ENCODE measurements at places on chromosomes 7 and 10.
A peak's percentile ranks its signal among the peaks of the same experiment; 100 is the strongest.

DNA sequence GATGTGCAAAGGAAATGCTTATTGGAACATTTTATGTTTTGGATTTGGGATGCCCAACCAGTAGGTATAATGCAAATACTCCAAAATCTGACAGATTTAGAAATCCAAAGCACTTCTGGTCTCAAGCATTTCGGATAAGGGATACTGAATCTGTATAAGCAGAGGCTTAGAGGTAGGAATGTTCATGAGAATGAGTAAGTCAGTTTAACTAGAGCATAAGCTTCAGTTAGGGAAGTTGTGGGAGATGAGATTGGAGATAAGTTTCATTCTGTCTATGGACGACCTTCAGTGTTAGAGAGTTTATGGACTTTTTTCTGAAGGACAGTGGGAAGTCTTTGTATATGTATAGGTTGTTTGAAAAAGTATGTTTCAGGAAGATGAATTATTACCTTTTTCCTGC is 10.4 kb downstream of the TAX1BP1 start:
- DNase-seq, result no peak

DNA sequence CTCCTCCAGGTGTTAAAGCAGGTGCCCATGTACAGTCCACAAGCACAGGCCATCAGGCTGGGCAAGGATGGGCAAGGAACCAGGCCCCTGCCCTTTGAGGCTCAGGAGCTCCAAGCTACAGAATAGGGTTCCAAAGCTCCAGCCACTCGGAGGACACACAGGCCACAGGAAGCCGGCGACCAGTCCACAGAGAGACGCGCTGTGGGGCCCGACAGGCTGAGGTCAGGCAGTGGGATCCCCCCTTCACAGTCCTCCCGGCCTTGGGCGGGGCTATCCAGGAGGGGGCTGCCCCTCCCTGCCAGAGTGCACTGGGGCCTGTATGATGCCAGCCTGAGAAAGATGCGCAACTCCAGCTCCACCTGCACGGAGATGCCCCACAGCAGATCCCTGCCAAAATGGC is 34.0 kb downstream of the MAD1L1 start:
- no peak for DNase-seq

DNA sequence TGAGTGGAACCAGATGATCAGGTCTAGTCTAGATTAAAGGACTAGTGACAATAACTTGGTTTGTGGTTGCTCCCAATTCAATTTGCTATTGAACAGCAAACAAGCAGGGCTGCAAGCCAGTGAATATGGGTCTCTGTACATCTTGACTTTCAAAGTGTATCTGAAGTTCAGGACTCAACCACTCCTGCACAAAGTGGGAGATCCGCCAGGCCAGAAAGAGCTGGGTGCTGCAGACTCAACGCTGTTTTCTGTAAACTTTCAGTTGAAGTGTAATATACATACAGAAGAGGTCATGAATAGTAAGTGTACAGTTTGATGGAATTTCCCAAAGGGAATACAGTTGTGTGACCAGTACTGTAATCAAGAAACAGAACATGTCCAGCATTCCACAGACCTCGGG is 416.6 kb downstream of the RPS24 start:
- no peak for DNase-seq

- DNase-seq, result no peak
Observed at GRCh38 chr10:111525696-111526095, 448.9 kb downstream of the ADRA2A start.

DNA sequence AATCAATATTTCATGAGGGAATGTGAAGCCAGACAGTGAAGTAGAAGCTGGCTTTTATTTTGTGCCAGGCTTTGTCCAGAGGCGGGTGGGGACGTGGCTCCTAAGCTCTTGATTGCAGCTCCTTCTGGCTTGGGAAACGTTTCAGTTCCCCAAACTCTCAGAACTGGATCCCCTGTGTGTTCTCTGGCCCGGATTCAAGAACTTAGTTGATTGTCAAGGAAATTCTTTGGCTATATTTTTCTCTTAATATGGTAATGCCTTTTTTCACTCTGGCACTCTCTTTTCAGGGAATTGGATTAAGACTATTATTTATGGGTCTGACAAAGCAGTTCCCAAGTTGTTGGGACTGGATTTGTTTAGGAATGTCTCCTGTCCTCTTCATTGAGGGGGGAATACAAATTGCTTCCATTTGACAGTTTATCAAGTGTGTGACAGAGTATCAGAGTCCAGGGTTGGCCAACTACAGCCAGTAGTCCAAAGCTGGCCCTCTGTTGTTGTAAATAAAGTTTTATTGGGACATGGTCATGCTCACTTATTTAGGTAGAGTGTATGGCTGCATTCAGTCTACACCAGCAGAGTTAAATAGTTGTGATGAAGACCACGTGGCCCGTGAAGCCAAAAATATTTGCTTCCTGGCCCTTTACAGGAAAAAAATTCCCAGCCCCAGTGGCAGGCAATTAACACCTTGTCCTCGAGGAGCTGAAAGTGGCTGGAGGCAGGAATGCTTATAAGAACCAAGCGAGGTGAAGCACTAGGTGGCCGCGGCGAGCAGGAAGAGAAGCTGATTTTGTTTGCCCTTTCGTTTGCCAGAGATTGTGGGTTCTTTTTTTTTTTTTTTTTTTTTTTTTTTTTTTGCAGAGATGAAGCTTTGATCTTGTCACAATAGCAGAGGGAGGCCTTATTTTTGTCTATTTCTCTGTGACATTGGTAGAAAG is 34.3 kb downstream of the HTRA1 start:
- peak; percentile 7 for DNase-seq

GRCh38 chr7:24975644-24976260 is 4.2 kb downstream of the OSBPL3 start:
- no peak for DNase-seq

GRCh38 chr10:86261941-86262687 is 104.5 kb downstream of the GRID1 start:
- no peak for DNase-seq

DNA sequence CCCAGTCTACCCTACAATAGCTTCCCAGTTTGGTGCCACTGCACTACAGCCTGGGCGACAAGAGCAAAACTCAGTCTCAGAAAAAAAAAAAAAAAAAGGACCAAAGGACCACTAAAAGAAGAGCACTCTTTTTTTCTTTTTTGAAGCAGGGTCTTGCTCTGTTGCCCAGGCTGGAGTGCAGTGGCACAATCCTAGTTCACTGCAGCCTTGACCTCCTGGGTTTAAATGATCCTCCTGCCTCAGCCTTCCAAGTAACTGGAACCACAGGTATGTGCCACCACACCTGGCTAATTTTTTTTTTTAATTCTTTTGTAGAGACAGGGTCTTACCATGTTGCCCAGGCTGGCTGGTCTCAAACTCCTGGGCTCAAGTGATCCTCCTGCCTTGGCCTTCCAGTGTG is 14.0 kb downstream of the PLAU start:
- no peak for DNase-seq

GRCh38 chr10:97279121-97279815 is 13.2 kb downstream of the ARHGAP19 start:
- no peak for DNase-seq

DNA sequence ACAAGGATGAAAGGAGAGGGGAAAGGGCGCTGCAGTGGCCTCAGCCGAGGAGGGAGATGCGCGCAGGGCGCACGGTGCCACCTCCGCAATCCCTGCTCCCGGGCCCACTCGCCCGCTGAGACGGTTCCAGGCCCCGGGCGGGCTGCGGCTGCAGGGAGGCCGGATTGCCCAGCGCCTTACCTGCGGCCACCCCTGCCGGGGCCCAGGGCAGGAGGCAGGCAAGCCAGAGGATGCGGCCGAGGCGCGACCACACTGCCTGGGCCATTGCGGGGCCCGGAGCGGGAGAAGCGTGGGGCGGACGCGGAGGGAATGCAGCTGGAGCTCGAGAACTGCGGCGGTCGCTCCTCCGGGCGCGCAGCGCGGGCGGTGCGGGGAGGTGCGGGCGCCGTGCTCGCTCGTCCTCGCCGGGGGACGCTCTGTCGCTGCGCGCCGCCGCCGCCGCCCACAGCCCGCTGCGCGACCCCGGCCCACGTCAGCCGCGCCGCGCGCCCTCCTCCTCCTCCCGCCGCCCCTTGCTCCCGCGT is at the start of gene TMEM130:
Gene TMEM130, minus strand, starts transcription at position 418 of the 524 bp plus-strand sequence. Its CDS starts 153 bp downstream, at position 265.
- DNase-seq, result no peak

GRCh38 chr10:68253346-68253745 is 21.4 kb upstream of the ATOH7 start:
- DNase-seq, result no peak

DNA sequence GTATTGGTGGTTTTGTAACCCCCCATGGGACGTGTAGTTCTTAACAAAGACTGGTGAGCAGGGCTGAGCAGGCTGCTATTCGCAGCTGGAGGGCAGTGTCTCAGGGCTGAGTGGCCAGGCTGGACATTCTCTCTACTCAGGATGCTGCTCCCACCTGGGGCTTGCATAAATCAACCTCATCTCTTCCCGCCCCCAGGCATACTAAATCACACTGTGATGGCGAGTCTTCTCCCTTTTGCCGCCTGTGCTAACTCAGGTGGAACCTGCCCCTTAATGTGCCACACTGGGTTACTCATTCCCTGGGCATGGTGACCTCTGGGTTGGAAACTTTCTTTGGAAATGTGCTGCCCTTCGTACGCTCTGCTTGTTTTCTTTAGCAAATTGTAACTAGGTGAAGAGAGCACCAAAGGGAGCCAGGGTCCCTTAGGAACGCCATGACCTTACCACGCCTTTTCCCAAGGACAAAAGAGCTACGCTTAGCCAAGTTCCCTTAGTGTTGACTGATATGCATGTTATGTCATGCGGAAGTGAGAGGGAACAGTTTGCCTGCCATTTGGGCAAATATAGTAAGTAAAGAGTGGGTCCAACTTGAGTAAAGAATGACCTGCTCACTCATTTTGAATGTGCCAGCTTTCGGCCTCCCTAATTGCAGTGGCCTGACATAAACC is 40.4 kb upstream of the COBL start:
- DNase-seq, result no peak

DNA sequence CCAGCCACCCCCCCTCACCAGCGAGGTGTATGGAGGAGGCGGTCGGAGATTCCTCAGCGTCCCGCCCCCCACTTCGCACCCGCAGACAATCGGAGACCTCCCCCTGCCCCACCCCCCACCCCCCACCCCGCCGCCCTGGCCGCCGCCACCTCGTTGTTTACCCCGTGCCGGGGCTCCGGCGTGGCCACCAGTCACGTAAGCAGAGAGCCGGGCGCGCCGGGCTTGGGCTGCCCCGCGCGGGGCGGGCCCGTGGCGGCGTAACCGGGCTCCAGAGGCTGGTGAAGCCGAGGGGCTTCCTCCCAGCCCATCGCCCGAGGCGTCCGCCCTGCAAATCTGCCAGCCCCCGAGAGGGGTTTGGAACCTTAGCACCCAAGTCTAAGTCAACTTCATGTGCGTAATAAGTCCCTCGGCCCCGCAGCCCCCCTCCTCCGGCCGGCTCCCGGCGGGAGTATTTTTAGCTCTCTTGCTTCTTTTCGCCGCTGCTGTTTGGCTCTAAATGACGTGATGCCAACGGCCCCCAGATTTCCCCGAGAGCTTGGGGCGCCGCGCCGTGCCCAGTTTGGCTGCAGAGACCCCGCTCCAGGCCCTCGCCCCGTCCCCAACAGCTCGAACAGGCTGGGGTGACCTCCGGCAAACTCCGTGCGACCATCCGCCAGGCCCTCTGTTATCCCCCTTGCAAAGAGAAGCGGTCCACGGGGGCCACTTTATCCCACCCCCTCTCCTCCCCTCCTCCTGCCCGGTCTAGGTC is 2.7 kb downstream of the MXI1 start:
- DNase-seq, result peak; percentile 65

GRCh38 chr7:158442260-158442659 is 145.4 kb downstream of the PTPRN2 start:
- no peak for DNase-seq

- no peak for DNase-seq
Observed at GRCh38 chr10:1280466-1281404, 224.6 kb downstream of the WDR37 start.

DNA sequence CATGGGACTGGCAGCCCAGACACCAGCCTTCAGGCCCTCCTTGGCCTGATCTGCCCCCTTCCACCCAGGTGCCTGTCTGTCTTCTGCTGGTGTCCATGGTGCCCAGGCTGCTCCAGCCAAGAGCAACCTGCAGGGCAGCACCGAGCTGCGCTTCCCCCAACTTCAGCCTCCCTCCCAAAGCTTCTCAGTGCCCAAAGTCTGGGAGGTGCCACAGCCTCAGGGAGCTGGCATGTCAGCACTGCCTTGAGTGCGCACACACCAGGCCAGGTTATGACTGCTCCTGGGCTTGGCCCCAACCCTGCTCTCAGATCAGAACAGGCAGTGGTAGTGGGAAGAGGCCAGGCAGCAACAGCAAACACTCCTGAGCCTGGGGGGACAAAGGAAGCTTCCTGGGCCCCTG is 304.6 kb upstream of the NRG3 start:
- DNase-seq, result no peak

- DNase-seq, result no peak
Observed at GRCh38 chr7:9822458-9823290, 1151.0 kb upstream of the PHF14 start.

- DNase-seq, result no peak
Observed at GRCh38 chr7:69837387-69838068, 239.3 kb downstream of the AUTS2 start.

DNA sequence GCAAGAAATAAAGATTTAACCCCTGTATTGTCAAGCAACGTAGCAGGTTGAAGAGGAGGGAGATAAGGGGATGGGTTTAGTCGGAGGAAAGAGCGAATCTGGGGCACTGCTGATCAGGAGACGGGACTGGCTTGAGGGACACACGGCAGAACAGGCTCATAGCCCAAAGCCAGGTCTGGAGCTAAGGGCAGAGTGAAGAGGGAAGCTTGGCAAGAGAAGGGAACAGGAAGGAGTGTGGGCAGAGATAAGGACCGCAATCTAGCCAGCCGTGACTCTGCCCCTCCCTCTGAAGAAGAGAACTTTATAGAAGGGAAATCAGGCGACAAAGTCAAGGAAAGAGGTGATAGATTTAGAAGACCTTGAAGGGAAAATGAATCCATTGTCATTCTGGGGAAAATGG is 67.6 kb downstream of the CAV1 start:
- no peak for DNase-seq

DNA sequence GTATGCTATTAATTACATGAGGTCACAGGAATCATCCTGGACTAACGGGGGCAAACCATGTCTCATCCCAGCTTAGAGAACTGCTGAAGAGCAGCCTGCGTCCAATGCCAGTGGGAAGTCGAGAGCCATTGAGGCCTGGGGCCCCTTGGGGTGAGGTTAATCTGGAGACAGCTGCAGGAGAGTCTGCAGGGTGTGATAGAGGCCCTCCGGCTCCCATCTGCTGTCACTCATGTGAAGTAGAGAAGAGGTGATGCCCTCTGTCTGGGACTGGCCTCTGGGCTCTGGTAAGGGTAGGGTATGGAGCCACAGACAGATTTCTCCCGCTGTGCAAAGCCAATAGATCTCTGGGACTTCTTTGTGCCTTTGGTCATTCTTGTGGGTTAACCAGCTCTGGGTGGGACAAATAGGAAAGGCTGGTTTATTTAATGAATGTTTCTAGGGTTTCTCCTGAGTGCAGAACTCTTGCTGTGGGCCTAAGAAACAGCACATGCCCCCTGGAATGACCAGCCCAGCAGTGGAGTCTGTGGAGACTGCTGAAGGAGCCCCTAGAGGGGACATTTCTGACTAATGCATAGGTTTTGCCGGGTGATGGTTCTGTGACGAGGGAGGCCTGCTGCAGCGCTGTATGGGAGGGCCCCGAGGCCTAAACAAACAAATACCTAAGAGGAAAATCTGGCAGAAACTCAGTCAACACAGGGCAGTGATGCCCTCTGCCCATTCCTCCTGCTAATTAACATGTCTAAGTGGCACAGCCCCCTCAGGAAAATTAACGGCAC is 34.5 kb downstream of the CRHR2 start:
- DNase-seq, result no peak

GRCh38 chr7:151895631-151896031 is 18.7 kb upstream of the PRKAG2 start:
- DNase-seq, result no peak
